ENCODE measurements at places on chromosomes 5 and 9.

GRCh38 chr9:5513966-5514616 lies 3.8 kb downstream of the PDCD1LG2 start:
- DNase-seq, result no peak

DNA sequence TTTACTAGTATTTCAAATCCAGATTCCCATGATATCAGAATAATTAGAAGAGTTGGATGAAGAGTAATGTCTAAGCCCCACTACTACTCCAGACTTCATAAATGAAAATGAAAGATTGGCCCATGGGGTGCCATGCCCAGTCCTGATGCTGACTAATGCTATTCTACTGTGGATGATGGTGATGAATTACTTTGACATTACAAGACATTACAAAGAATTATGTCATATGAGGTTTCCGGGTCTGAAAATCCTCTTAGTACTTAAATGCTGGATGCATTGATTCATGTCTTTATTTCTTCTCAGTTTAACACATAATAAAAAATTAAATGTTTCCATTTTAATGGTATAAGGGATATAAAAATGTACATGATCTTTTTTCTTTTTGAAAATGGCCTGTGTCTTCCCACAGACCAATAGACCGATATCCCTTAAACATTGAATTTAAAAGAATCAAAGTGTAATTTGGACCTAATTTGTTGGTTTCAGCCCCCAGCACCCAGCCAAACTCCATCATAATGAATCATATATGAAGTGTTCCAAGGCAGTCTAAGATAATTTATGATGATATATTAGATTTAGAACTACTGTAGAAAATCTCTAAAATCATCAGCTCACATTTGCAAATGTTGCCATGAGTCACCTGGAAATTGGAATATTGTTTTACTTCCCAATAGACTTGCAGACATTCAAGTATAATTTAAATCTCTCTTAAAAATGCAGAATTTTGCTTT lies 223.6 kb upstream of the SGCD start:
- DNase-seq, result no peak

- no peak for DNase-seq
Observed at GRCh38 chr5:92553326-92553725, 1027.7 kb downstream of the NR2F1-AS1 start.

DNA sequence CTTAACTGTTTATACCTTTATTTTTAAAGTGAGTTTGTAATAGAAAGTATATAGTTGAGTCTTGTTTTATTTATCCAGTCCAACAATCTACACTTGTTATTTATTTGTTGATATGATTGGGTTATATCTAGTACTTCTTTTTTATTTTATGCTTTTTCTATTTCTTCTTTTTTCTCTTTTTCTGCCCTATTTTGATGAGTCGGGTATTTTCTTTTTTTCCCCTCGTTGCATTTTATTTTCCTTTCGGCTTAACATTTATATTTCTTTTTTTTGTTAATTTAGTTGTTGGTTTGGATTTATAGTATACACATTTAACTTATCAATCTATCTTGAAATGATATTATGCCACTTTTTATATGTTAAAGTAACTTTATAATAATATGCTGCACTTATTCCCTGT lies 111.7 kb upstream of the IZUMO3 start:
- no peak for DNase-seq

- no peak for DNase-seq
Observed at GRCh38 chr9:76876098-76876497, 29.8 kb downstream of the PRUNE2 start.

- DNase-seq, result no peak
Observed at GRCh38 chr9:98081477-98082219, 25.1 kb downstream of the NANS start.

DNA sequence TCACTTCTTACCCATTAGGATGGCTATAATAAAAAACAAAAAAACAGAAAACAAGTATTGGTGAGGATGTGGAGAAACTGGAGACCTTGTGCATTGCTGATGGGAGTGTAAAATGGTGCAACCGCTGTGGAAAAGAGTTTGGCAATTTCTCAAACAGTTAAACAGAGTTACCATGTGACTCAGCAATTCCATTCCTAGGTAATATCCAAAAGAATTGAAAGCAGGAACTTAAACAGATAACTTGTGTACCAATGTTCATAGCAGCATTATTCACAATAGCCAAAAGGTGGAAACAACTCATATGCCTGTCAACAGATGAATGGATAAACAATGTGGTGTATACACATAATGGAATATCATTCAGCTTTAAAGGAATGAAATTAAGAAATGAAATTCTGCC lies 28.9 kb downstream of the DCP2 start:
- DNase-seq, result no peak

- no peak for DNase-seq
Observed at GRCh38 chr9:76733096-76733495, 31.1 kb upstream of the PCA3 start.

DNA sequence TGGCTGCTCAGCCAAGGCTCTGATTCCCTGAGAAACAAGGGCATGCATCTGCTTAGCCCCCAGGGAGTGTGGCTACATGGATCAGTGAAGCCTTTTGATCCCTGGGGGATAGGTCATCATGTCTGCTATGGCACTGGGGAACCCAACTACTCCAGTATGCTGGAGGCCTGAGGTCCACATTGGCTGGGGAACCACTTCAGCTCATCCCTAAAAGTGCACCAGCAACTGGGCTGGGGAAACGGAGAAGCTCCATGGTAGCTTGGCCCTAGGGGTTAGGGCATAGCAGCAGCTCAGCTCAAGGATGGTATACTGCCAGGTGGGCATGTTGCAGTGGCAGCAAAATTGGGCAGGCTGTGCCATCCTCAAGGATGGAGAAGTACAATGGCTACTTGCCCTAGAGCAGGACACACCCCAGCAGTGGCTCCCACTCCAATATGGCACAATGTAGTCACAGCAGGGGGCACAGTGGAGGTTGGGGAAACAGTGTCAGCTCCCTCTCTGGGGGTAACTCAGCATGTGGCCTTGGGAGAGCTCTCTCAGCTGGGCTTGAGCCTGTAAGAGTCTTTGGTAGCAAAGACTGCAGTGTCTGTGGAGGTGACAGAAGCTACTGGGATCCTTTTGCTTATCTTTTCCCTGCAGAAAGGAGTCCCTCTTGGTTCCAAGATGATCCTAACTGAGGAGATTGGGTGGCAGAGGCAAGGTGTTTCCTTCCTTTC lies 111.5 kb upstream of the FSTL4 start:
- DNase-seq, result no peak

DNA sequence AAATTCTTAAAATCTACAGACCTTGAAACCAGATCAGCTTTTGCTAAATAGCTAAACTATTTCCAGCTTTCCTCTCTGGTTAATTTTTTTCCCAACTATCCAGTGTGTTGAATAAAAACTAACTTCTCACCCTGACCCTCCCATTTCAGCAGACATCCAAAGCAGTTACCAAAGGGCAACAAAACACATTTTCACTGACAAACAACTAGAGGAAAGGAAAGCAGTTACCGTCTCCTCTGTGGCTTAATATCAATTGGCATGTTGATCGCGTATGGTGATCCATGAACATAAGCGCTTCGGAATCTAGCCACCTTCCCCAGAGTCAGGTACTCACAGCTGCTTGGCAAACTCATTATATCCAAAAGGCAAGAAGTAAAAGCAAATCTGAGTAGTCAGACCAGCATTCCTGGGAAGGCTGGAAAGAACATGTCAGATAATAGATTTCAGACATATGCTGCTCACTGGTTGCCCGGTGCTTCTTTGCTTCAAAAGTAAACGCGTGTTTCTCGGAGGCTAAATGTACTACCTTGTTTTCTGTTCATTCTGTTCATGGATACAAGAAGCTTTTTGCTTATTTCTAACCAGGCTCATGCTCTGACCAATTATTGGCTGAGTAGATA lies 463.4 kb downstream of the PDE4D start:
- DNase-seq, result no peak

DNA sequence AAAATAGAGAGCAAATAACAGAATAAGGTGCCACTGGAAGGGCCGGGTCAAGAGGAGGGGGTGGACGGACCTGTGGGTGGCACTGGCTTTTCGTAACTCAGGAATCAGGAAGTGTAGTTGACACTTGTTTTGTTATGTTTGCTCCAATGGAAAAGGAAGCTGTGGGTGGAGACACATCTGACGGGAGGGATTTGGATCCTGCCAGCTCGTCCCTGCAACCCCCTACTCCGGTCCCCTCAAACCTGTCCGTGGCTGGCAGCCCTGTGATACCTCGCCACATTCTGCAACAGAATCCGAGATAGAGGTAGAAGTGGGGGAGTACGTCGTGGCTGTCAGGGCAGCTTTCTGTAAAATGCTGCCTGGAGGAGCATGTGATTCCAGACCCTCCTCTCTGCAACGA lies 104.2 kb upstream of the IER5L start:
- DNase-seq, result no peak

- no peak for DNase-seq
Observed at GRCh38 chr5:66013397-66013796, 87.0 kb downstream of the ERBIN start.

GRCh38 chr5:74243634-74244033 lies 396.9 kb downstream of the ENC1 start:
- DNase-seq, result no peak

- DNase-seq, result no peak
Observed at GRCh38 chr5:149526845-149527590, 24.2 kb downstream of the CSNK1A1 start.

GRCh38 chr5:135155616-135156214 lies 121.7 kb upstream of the PITX1 start:
- DNase-seq, result no peak

DNA sequence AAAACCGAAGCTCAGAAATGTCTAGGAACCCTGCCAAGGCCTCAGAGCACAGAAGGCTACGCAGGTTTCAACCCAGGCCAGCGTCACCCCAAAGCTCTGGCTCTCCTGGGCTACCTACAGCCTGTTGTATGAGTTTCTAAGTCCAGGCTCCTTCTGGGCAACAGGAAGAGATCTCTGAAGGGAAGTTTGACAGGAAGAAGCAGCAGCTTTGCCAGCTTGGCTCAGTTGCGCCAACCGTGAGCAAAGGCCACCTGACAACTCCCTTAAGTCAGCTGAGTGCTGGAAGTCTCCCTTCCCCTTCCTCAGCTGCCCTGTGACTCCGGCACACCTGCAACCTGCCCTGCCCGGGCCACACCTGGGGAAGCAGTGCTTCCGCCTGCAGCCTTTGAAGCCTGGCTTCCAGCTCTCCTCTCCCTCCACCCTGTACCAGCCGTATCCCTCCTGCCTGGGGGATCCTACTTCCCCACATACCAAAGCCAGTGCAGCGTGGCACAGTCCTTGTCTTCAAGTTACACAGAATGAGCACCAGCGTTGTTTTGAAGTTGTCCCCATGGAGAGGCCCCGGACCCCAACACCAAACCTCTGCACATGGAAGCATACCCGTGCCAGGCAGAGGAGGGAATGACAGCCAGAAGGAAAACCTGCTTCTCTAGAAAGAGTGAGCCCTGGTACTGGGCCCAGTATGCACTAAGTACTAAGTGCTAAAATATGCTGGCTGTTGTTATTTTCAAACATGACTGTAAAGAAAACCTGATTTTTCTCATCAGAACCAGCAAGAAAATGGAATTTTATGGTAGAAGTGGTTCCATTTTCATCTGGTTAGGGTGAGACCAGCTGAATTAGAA lies 36.5 kb downstream of the SHB start:
- no peak for DNase-seq

- no peak for DNase-seq
Observed at GRCh38 chr5:130724658-130725057, 440.4 kb downstream of the HINT1 start.

GRCh38 chr5:61053937-61054336 lies 108.3 kb downstream of the SMIM15 start:
- no peak for DNase-seq

- DNase-seq, result no peak
Observed at GRCh38 chr5:61991430-61991829, 314.6 kb upstream of the KIF2A start.

GRCh38 chr5:31783086-31783645 lies 144.2 kb downstream of the PDZD2 start:
- DNase-seq, result no peak

GRCh38 chr5:90424245-90424644 lies 14.7 kb upstream of the CETN3 start:
- no peak for DNase-seq

GRCh38 chr5:68011801-68012200 lies 203.8 kb upstream of the PIK3R1 start:
- no peak for DNase-seq

- DNase-seq, result no peak
Observed at GRCh38 chr9:133986061-133986460, 6.1 kb downstream of the VAV2 start.

- DNase-seq, result no peak
Observed at GRCh38 chr5:137743031-137743640, 7.2 kb upstream of the KLHL3 start.

DNA sequence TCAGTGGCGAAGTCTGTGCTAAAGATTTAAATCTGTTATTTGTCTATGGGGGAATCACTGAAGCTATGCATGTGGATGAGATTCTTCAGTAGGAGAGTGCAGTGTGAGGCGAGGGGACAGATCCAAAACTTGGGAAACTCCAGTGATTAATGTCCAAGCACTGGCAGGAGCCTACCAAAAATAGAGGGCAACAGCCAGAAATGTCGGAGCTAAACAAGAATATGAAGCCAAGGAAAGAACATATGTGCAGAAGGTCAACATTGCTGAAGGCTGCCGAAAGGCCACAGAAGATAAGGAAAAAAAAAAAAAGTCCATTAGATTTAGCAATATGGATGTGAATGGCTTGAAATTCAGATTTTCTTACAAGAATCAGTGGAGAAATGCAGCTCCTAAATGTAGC lies 61.8 kb downstream of the C6 start:
- no peak for DNase-seq

DNA sequence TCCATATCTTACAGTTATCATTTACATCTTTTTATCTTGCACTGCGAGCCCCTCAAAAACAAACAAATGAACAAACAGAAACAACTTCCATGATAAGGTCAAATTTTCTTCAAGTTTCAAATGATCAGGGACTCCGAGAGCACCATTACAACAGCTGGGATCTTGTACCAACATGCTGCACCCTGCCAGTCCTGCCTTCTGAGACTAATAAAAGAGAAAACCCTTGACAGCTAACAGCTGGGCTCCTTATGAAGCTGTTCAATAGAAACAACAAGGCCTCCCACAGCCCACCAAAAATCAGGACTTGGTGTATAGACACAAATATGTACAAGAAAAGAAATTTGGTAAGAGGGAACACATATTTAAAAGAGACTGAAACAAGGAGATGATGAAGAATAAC lies 985.3 kb upstream of the DMAC1 start:
- DNase-seq, result no peak

- no peak for DNase-seq
Observed at GRCh38 chr5:51468196-51468595, 84.9 kb downstream of the ISL1 start.

DNA sequence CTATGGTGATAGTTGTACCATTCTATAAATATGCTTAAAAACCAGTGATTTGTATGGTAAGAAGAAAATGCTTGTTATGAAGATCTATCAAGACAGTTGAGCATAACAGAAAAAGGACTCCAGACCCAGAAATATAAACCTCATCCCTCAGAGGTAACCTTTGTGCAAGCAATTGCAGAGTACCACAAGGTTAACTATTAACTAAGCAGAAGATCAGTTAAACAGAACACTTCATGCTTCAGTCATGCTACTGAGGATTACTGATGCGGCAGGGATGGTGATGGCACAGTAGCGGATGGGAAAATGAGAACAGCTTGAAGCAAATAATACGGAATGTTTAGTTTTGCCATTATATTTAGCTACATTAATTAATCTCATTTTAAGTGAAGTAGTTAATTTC lies 45.5 kb downstream of the IARS1 start:
- DNase-seq, result no peak
